Activated CD4-positive, alpha-beta T cell treated with anti-CD3 and anti-CD28 coated beads, Interleukin-2, amount 10 ng/mL, durations not matched to agents 24 days and 14 days (primary cell): ENCODE measurements at places on chromosomes 12 and 14. TPM values are rescaled to one million over a fixed set of nuclear protein-coding genes. Genes with fewer than 3 reads are reported as not detected.

Gene MAP1LC3B2
- 0.68 TPM in 1 of 2 replicates, not detected in the other for total RNA-seq

Gene AVPR1A
- total RNA-seq = not detected in 2 replicates

Gene TAS2R10
- 0.26 TPM in 1 of 2 replicates, not detected in the other for total RNA-seq

Gene SMCO3
- not detected in 2 replicates for total RNA-seq

Gene NRIP2
- not detected in 2 replicates for total RNA-seq

Gene LRIG3
- total RNA-seq = not detected in 2 replicates

Gene P2RX2
- total RNA-seq = not detected in 2 replicates

Gene KCNK13
- total RNA-seq = not detected in 2 replicates

Gene CFAP251
- total RNA-seq = 0.85 and 1.1 TPM in 2 replicates

GRCh38 chr14:20781803-20782202, 735 bp downstream of the RNASE6 start:
- H3K27me3 ChIP-seq = peaks cover 7% of the 10 kb centered on the region
- DNase-seq = peak; percentile 64
- H3K27ac ChIP-seq = peak overlapping the region; percentile 75
- H3K36me3 ChIP-seq = no peaks in the 10 kb centered on the region
- H3K4me1 ChIP-seq = peaks cover 23% of the 10 kb centered on the region

DNA sequence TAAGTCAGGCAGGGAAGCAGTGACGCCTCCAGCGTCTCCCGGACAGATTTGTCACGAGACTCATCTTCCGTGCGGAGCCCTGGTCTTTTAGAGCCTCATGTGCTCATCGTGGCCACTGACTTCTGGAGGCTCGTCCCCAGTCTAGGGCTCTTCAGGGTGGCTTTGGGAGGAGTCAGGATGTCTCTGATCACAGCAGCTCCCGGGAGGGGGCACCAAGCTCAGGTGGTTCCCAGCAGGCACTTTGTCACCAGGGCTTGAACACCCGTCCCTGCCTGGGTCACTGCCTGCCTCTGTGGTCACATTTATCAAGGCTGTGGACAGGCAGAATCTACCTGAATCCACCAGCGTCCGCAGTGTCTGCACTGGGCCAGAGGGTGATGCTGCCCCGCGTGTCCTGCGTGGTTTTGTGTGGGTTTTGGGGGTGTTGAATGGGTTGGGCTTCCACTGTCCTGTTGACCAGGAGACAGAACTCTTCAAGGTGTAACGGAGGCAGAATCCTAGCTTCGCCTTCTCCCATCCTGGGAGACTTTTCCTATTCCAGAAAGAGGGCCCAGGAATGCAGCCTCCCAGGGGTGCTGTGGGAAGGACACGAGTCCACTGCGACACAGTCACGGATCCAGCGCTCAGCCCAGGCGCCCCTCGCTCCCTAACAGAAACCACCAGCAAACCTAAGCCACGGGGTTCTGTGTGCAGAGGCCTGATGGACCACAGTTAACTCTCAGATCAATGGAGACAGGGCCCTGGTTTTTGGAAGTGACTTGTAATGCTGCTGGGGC, 132.3 kb downstream of the ADGRD1 start:
- peaks cover 3% of the 10 kb centered on the region for H3K4me1 ChIP-seq
- no peak for DNase-seq
- H3K27me3 ChIP-seq = peaks cover 6% of the 10 kb centered on the region

GRCh38 chr12:28776913-28777422, 372.1 kb upstream of the FAR2 start:
- DNase-seq = no peak
- no peaks in the 10 kb centered on the region for H3K27me3 ChIP-seq
- no peaks in the 10 kb centered on the region for H3K4me1 ChIP-seq
- H3K27ac ChIP-seq = no peak overlapping the region
- H3K4me3 ChIP-seq = no peak overlapping the region
- H3K36me3 ChIP-seq = no peaks in the 10 kb centered on the region

DNA sequence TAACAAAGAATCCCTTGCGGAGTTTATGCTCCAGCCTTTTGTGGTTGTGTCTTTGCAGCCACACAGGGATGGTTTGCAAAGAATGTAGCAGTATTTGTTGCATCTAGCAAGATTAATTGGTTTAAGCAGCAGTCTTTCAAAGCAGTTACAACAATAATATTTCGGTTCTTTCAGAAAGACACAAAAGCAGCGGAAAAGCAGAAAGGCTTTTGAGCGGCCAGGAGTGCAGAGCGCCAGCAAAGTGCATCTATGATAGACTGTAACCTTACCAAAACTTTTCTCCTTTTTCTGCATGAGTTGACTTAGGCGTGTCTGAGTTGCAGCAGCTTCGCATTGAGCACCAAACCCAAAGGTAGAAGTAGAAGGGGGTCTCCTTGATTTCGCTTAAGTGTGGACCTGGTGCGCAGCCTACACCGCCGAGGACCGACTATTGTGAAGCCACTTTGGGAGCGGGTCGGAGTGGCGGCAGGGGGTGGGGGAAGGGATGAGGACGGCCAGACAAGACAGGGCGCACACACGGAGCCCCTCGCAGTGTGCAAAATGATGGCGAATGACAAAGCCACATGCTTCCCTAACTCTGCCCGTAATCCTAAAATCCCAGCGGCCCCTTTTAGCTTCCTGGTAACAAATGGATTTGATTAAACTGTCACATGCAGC, 1.2 kb downstream of the LMO3 start:
- H3K36me3 ChIP-seq = no peaks in the 10 kb centered on the region
- DNase-seq = no peak
- H3K27me3 ChIP-seq = peaks cover 47% of the 10 kb centered on the region

DNA sequence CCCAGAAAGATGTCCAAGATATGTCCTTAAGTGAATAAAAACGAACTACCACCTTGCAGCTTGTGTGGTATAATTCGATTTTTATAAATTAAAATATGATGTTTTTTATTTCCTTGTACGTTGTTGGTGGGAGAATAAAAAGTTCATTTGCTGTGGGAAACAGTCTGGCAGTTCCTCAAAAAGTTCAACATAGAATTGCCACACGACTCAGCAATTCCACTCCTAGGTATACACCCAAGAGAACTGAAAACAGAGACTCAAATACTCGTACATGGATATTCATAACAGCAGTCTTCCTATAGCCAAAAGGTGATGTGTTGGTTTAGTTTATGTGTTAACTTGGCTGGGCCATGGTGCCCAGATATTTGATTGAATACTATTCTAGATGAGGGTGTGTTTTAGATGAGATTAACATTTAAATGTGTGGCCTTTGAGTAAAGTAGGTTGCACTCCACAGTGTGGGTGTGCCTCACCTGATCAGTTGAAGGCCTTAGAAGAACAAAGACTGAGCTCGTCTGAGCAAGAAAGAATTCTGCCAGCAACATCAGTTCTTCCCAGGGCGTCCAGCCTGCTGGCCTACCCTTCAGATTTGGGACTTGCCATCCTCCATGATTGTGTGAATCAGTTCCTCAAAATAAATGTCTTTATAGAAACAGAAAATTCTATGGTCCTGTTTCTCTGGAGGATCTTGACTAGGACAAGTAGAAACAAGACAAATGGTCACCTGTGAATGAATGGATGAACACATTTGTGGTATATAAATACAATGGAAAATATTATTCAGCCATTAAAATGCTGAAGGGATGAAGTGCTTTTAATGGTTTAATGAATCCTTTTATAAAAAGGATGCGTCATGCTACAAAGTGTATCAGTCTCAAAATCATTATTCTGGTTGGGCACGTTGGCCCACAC, 5.1 kb upstream of the DENR start:
- H3K36me3 ChIP-seq = no peaks in the 10 kb centered on the region
- H3K27me3 ChIP-seq = no peaks in the 10 kb centered on the region
- peaks cover 13% of the 10 kb centered on the region for H3K4me1 ChIP-seq
- H3K27ac ChIP-seq = no peak overlapping the region
- no peak for DNase-seq

DNA sequence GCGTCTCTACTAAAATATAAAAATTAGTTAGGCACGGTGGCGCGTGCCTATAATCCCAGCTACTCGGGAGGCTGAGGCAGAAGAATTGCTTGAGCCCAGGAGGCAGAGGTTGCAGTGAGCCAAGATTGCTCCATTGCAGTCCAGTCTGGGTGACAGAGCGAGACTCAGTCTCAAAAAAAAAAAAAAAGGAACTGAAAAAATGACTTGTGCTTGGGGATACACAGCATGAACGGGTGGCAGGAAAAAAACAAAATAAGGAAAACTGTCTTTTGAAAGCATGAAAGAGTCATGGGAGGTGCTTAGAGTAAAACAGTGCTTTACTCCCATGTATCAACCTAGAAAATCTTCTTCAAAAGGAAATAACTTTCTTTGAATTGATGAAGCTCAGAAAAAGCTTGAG, 80.8 kb downstream of the TMTC1 start:
- DNase-seq = peak; percentile 24
- no peak overlapping the region for H3K27ac ChIP-seq
- H3K36me3 ChIP-seq = no peaks in the 10 kb centered on the region
- no peaks in the 10 kb centered on the region for H3K27me3 ChIP-seq

GRCh38 chr14:79466938-79467527, 744.3 kb downstream of the DIO2 start:
- no peaks in the 10 kb centered on the region for H3K27me3 ChIP-seq
- H3K36me3 ChIP-seq = no peaks in the 10 kb centered on the region
- H3K4me3 ChIP-seq = no peak overlapping the region
- no peak for DNase-seq
- no peak overlapping the region for H3K27ac ChIP-seq

DNA sequence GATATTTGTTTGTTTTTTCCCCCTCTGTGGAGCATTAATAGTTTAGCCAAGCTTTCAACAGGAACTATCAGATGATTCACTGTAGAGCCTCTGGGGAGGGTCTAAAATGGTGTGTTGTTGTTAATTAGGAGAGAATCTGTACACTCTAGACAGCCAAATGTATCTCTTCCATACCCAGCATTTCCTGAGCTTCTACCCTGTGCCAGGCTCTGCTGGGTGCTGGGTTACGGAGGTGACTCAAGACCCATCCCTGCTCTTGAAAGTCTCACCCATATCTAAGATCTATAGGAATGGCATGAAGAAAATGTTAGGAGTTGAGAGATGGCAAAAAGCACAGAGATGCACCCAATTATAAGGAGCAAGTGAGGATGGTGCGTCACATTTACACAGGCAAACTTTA, 245.8 kb downstream of the C12orf75 start:
- no peak overlapping the region for H3K27ac ChIP-seq
- no peak overlapping the region for H3K4me3 ChIP-seq

- no peaks in the 10 kb centered on the region for H3K4me1 ChIP-seq
- H3K36me3 ChIP-seq = no peaks in the 10 kb centered on the region
- no peak overlapping the region for H3K27ac ChIP-seq
- H3K4me3 ChIP-seq = no peak overlapping the region
- no peaks in the 10 kb centered on the region for H3K27me3 ChIP-seq
Observed at GRCh38 chr14:64369201-64369600, 19.0 kb upstream of the MTHFD1 start.

DNA sequence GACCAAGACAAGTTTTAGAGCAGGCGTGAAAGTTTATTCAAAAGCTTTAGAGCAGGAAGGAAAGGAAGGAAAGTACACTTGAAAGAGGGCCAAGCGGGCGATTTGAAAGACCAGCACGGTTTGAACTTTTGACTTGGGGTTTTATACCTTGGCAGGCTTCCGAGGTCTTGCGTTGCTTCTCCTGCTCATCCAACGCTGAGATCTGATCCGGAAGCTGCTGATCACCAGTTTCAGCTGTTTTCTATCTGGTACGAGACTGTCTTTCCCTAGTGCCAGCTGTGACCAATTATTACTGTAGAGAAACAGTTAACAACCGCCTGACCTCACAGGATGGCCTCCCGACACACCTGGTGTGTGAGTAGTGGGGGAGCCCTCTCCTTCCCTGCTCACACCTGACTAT, 20.6 kb upstream of the SNRPF start:
- peaks cover 29% of the 10 kb centered on the region for H3K27me3 ChIP-seq
- peaks cover 2% of the 10 kb centered on the region for H3K4me1 ChIP-seq
- no peak overlapping the region for H3K4me3 ChIP-seq

- no peak overlapping the region for H3K27ac ChIP-seq
- peaks cover 35% of the 10 kb centered on the region for H3K36me3 ChIP-seq
- no peak overlapping the region for H3K4me3 ChIP-seq
- peaks cover 18% of the 10 kb centered on the region for H3K4me1 ChIP-seq
- H3K27me3 ChIP-seq = no peaks in the 10 kb centered on the region
Observed at GRCh38 chr12:48940181-48940580, 14.9 kb upstream of the FKBP11 start.

GRCh38 chr14:51515611-51516010, 136.1 kb upstream of the FRMD6 start:
- H3K36me3 ChIP-seq = no peaks in the 10 kb centered on the region
- H3K27me3 ChIP-seq = peaks cover 2% of the 10 kb centered on the region
- H3K4me3 ChIP-seq = no peak overlapping the region
- no peak for DNase-seq
- H3K4me1 ChIP-seq = no peaks in the 10 kb centered on the region

DNA sequence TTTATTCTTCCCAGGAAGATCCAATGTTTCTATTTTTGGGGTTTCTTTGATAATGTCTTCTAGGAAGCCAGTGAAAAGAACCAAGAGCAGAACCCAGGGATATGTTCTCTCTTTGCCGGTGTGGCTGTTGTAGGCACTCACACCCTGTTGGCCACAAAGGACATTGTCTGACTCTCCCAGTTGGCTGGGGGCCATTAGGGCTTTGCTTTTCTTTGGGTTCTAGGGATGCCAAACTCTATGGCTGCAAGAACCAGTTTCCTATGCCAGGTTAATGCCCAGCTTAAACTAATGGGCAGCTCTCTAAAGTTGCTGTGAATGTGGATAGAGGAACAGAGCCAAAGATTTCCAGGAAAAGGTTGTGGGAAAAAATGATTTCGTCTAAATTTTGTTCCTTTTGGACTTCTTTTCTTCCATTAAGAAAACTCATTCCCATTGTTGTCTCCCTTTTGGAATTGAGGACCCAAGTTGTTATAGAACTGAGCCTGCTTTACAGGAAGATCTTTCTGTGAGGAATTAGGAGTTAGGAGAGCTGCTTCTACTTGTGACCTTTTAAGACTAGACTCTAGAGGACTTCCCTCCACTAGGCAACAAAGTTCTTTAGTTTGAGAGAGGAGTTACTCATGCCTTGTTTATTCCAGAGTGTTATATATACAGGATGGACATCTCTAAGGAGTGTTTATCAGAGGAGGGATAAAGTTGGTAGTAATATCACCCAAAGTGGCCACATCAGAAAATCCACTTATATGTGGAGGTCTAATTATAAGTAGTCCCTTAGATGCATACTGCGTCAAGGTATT, 13.1 kb downstream of the COPZ1 start:
- no peak overlapping the region for H3K27ac ChIP-seq
- H3K36me3 ChIP-seq = peaks cover 30% of the 10 kb centered on the region
- no peak overlapping the region for H3K4me3 ChIP-seq
- DNase-seq = no peak

- H3K36me3 ChIP-seq = no peaks in the 10 kb centered on the region
- DNase-seq = no peak
- H3K4me3 ChIP-seq = no peak overlapping the region
- H3K4me1 ChIP-seq = peaks cover 6% of the 10 kb centered on the region
- H3K27me3 ChIP-seq = peaks cover 5% of the 10 kb centered on the region
- H3K27ac ChIP-seq = no peak overlapping the region
Observed at GRCh38 chr14:97523936-97524335, 726.8 kb downstream of the VRK1 start.

DNA sequence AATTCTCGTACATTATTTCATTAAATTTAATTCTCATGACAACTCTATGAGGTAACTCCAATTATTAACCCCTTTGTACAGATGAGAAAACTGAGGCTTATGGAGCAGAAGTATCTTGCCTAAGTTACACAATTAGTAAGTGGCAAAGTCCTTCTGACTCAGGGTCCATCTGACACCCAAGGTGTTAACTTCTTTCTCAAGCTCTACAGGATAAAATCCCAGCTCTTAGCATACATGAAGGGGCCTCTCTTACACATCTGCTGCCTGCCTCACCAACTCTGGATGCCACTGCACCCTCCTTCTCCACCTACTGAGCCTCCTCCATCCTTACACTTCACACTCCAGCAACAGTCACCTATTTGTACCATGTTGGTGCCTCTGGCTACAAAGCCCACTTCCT, 4.3 kb upstream of the KRT72 start:
- peaks cover 40% of the 10 kb centered on the region for H3K4me1 ChIP-seq
- no peak for DNase-seq
- H3K4me3 ChIP-seq = no peak overlapping the region
- no peak overlapping the region for H3K27ac ChIP-seq
- no peaks in the 10 kb centered on the region for H3K27me3 ChIP-seq
- H3K36me3 ChIP-seq = no peaks in the 10 kb centered on the region
